ENCODE measurements at places on chromosomes 12 and 14.

GRCh38 chr12:91506452-91506851 lies 323.8 kb upstream of the DCN start:
- DNase-seq: no peak

DNA sequence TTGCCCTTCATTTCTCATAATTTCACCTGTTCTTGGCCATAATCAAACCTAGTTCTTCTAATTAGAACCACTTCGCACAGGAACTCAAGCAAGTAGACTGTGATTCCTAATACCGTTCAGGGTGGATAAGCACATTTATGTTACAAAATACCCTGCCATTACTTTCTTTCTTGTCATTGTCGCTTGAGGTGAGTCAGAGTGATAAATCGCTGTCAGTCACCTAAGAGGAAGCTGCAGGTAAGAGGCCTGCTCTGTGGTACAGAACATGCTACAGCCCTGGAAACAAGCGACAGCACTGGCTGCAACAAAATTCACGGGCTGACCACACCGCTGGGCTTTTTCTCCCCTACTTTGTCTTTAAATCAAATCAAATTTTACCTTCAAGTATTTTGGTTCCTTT lies 218.2 kb downstream of the ANO6 start:
- no peak for DNase-seq

- no peak for DNase-seq
These were observed 103.1 kb downstream of the EML1 start for GRCh38 chr14:99896361-99896760.

- no peak for DNase-seq
These were observed 375.0 kb upstream of the FBXO33 start for GRCh38 chr14:39807271-39807670.

DNA sequence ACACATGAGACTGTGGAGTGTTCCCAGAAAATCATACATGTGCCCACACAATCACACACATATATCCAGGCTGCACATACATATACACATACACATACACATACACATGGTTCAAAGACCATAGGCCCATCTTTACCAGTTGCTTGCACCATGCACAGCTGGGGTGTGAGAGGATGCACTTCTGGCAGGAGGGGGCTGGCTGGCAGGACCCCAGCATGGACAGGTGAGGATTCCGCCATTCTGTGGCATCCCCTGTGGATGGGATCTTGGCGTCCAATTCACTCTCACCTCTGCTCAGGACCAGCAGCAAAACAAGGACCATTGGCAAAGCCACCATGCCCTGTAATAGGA lies 7.0 kb downstream of the ITGB7 start:
- DNase-seq: no peak

DNA sequence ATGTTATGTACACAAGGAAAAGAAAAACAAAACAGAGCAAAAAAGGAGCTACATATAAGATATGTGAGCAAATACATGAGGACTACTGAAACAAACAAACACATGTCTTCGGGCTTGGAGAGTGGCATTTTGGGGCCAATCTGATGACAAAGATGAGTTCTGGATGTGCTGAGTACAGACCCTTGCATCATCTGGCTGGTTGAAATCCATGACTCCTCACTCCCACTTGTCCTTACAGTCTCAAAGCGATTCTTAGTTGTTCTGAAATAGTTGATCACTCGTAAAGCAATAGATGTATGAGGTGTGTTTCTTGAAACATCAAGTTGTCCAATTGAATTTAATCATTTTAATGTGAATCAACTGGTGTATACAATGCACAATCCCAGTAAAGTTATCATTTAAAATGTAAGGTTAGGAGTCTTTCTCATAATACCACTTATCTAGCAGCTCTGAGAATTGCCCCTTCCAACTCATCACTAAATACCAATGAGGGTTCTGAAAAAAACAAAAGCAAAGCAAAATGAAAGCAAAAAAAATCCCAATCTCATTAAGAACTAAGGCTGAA lies 136.9 kb downstream of the ITPR2 start:
- no peak for DNase-seq

DNA sequence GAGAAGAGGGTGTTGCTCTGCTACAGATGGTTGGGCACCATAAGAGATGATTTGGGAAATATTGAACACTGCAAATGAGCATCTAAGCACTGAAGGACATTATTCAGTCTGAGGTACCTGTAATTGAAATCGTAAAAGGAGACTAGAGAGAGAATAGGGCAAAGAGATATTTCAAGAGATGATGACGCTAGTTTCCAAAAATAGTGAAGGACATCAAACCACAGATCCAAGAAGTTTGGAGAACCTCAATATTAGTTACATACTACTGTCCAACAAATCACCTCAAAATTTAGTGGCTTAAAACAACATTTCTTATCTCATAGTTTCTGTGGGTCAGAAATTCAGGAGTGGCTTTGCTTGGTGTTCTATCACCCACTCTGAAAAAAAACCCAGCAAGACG lies 4.5 kb upstream of the MBIP start:
- no peak for DNase-seq

- no peak for DNase-seq
These were observed 24.6 kb downstream of the GPR65 start for GRCh38 chr14:88029500-88029899.

DNA sequence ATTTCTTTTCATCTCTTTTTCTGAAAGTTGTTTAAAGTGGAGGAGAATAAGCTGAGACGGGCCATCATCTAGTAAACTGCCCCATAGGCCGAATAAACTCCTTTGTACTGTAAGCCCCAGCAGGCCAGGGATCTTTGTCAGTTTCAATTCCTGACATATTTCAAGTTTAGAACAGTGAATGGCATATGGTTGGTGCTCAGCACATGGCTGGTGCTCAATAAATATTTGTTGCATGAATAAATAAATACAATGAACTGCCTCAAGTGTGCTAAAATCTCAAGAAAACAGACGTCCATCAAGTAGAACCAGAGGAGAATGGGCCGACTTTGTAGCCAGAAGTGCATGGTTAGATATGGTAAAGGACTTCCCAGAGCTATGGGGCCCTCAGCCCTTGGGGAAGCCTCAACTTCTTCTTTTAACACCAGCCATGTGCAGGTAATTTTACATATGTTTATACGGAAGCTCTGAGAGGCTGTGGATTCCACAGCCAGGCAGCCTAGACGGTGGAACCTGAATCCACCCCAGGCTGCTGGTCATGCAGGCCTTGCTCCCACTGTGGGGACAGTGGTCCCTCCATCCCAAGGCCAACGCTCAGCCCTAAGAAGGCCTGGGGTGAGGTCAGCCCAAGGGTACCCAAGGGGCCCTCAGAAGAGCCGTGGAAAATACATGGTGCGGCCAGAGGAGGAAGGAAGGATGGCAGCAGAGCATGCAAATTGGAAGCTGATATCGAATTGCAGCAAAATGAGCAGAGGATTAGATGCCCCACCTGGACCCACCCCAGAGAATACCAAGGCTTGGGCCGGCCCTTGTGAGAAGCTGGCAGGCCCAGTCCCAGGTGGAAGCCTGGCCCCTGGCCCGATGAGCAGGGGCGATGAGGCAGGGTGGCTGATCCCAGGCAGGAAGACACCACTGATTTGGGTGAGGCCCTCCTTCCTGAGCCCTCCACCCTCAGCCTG lies 8.7 kb upstream of the AQP2 start:
- no peak for DNase-seq
